ENCODE measurements at places on chromosomes 2 and 18.

DNA sequence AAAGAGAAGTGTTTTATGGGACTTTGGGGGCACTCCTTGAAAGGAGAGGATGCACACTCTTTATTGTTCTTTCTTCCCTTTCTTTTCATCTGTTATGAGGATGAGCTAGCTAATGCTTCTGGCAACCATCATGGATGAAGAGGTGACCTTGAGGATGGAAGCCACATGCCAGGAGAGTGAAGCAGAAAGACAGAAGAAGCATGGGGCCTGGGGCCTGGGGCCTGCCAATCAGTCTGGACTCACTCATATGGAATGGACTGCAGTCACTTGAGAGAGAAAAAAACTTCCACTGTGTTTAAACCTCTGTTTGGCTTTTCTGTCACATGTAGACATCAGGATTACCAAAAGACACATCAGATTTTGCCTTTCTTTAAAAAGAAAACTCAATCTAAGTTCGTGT, 35.8 kb upstream of the ZFP36L2 start:
- no peak for DNase-seq

DNA sequence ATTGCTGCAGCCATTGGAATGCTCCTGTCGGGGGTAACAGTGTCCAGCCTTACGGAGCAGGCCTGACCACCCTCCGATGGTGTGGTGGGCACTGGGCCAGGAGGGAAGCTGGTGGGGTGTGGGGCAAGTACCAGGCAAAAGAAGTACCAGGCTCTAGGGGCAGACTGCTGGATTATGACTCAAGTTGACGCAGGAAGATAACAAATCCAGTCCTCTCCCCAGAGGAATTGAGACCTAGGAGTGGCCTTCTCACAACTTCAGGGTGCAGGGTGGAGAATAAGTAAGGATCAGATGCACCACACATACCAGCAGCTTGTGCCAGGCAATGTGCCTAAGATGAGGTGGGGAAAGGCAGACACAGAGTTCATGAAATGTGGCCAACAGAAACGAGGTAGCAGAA, 37.9 kb downstream of the SEMA4F start:
- DNase-seq, result no peak

DNA sequence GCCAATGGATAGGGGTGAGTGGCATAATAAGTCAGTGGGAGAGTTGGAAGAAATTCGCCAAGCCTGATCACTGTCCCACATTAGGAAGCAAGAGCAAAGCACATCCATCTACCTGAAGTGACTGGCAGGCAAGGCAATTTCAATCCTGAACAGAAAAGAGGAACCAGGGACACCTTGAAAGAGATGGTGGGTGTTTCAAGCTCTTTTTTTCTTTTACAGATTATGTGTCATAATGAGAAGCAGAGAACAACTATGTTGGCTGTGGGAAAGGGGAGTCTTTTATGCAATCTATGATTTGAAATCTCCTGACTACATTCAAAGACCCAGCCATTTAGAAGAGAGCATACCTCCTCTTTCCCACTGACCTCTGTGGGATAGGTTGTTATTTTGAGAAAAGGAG, 63.5 kb downstream of the TGIF1 start:
- no peak for DNase-seq

DNA sequence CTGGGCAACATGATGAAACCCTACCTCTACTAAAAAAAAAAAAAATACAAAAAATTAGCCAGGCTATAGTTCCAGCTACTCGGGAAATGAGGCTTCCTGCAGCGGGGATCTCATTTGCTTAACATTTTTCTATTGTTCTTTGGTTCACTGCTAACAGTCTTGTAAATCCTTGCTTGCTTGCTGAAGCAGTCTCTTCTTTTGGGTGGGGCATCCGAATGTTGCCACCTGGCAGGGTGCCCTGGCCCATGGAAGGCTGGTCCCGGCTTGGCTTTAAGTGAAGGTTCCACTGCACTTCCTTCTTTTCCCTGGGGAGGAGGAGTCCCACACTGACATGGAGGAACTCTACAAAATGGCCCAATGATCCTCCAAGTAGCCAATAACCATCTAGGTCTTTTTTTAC, 6.0 kb upstream of the ANKRD29 start:
- DNase-seq, result no peak

DNA sequence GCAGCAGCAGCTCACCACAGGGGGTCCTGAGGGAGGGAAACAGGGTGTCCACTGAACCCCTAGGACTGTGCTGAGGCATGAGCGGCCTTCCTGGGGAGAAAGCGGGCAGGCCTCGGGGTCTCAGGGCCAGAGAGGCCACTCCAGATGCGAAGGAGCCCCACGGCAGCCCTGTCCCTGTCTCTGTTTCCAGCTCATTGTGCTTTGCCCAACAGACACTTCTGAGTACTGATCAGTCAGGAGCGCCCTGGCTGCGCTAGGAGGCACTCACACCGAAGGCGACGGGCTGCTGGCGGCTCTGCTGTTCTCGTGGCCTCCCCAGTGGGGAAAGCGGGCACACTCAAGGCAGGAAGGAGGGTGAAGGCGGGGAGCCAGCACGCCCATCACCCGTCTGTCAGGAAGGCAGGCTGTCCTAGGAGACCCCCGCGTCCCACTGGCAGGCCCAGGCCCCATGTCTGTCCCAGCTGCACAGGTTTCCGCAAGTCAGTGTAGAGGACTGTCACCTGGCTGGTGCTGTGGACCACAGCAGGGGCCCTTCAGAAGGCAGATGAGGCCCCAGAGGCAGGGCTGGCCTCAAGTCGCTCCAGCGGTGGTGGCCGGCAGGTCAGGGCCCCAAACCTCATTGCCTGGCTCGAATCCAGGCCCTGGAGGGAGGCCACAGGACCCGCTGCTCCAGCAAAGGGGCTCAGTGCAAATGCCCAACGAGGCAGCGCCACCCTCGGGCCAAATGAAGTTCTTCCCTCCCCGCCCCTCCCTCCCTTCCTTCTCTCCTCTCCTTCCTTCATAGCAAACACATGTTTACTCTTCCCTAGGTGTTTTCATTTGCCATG, 6.8 kb downstream of the ESPNL start:
- peak; percentile 58 for DNase-seq

DNA sequence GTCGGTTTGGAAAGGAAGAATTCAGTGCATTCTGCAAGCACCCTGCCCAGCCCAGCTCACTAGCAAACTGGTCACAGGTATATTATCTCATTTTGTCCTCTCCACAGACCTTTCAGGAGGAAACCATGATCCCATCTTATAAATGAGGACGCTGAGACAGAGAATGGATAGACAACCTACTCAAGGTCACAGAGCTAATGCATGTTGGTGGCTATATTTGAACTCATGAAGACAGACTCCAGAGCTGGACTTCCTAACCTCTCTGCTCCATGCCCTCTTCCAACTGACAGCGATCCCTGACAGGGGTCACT, 29.5 kb downstream of the SERPINB5 start:
- DNase-seq, result no peak

- no peak for DNase-seq
Measured at GRCh38 chr18:49858309-49859020, 45.1 kb upstream of the ACAA2 start.

DNA sequence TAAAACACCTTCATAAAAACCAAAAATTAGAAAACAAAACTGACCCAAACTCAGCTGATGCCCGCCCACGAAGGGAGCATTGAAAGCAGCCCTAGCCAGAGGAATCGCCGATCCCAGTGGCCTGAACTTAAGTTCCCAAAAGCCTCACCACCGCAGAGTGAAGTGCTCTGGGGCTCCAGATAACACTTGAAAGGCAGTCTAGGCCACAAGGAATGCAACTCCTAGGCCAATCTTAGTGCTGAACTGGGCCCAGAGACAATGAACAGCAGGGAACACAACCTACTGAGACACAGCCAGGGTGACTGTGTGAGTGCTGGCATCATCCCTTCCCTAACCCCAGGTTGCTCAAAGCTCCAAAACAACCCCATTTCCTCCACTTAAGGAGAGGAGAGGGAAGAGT, 59.6 kb upstream of the CHN1 start:
- no peak for DNase-seq

GRCh38 chr2:121667618-121668017, 18.4 kb upstream of the CLASP1 start:
- no peak for DNase-seq

DNA sequence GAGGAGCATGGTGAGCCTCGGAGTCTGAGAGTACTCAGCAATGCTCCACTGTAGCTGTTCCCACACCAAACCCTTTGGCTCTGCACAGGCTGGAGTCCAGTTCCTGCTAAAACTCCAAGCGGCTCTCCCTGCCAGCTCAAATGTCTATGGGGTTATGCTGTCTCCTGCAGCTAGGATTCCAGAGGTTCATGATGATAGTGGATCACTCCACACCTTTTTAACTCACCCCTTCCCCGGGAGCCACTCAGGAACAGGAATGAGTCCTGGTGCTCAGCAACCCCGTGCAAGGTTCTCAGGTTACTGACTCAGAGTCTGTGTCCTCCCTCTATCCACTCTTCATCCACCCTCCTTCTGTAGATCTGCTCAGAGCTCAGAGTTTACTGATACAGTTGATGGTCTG, 410.0 kb downstream of the CDH19 start:
- no peak for DNase-seq

GRCh38 chr2:27408601-27409320, 630 bp downstream of the PPM1G start:
- no peak for DNase-seq

DNA sequence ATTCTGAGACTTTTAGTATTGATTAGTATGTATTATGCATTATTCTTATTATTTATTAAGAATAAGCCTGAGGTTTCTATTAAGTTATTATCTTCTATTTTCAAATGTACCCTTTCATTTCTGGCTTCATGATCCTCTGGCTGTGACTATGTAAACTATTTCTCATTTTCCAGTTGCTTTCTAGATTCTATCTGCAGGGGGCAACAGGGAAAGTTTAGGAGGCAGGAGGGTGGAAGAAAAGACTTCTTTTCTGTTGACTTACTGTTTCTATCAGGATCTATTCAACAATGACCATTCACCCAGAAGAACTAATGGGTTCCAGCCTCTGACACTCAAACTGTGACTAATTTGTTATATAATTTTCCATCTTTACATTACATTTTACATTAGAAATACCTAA, 653.4 kb upstream of the FSHR start:
- DNase-seq, result no peak

DNA sequence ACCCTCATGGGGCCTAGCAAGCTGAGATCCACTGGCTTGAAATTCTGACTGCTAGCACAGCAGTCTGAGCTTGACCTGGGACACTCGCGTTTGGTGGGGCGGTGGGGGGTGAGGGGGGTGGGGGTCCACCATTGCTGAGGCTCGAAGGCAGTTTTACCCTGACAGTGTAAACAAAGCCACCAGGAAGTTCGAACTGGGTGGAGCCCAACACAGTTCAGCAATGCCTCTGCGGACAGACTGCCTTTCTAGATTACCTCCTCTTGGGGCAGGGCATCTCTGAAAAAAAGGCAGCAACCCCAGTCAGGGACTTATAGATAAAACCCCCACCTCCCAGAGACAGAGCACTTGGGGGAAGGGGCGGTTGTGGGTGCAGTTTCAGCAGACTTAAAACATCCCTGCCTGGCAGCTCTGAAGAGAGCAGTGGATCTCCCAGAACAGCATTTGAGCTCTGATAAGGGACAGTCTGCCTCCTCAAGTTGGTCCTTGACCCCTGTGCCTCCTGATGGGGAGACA, 149.7 kb upstream of the TANK start:
- DNase-seq, result no peak

- no peak for DNase-seq
Measured at GRCh38 chr2:133265432-133265949, 302.8 kb downstream of the NCKAP5 start.

DNA sequence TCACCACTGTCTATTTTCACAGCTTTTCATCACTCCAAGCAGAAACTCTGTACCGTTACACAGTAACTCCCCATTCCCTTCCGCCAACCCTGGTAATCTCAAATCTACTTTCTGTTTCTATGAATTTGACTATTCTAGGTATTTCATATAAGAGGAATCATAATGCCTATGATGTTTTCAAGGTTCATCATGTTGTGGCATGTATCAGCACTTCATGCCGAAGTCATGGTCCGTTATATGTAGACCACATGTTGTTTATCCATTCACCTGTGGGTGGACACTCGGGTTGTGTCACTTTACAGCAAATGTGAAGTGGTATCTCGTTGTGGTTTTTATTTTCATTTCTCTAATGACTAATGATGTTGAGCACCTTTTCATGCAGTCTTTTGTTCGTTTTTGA, 21.6 kb downstream of the CPSF3 start:
- no peak for DNase-seq

GRCh38 chr2:43041173-43041591, 185.2 kb downstream of the ZFP36L2 start:
- no peak for DNase-seq

- DNase-seq, result no peak
Measured at GRCh38 chr2:169661265-169661664, 32.9 kb downstream of the CFAP210 start.

GRCh38 chr2:126887506-126887905, 11.2 kb upstream of the TEX51 start:
- peak; percentile 40 for DNase-seq

DNA sequence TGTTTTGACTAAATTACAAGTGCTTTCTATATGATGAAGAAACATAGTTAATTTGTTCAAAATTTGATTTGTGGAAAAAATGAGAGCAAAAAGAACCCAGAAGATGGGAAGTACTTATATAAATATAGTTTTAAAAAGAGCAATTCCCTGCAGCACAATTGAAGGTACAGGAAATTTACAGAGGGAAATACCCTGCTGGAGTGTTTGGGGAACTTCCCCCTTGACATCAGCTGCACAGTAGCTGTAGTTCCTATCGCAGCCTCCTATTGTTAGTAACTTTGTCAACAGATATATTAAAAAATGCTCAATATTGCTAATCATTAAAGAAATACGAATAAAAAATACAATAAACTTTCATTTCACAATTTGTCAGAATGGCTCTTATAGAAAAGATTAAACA, 1118.8 kb upstream of the ZEB2 start:
- no peak for DNase-seq

DNA sequence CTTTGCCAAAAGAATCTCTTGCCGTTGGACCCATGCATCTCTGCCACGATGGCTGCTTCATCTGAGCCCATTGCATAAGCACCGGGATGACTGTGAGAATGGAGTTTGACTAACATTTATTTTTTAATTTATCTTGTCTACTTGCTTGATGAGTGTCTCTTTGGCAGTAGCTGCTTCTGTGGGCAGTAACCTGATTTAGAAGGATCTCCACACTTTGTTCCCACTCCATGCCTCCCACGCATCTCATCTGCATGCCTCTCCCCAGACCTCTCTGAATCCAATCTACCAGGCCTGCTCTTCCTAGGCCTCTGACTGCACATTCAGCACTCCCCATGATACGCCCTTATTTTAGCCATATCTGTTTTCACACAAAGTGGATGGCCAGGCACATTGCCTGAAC, 23.7 kb upstream of the TMX3 start:
- no peak for DNase-seq

DNA sequence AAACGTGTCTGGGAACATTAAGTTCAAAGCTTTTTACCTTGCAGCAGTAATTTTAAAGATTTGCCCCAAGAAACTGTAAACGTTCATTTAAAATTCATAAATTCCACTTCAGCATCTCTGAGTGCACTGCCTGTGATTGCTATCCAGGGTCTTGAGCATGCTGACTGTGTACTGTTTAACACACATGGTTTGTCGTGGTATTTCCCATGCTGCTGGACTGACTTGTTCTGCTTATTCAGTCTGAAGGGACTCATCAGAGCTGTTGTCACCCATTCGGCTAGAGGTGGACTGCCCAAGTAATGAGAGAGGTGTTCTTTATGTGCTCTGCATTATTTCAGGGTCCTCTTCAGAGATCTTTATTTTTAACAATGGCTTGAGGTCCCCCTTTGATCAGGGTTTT, 53.1 kb downstream of the RHBDD1 start:
- no peak for DNase-seq
